ENCODE measurements at places on chromosomes 5 and 9.

GRCh38 chr5:36885149-36885548 lies 8.6 kb downstream of the NIPBL start:
- DNase-seq = no peak

GRCh38 chr5:154193701-154194121 lies 3.2 kb downstream of the GALNT10 start:
- DNase-seq = no peak

- DNase-seq = no peak
These were observed 1791.1 kb downstream of the MAT2B start for GRCh38 chr5:165296401-165297130.

GRCh38 chr5:59116231-59116865 lies 533.5 kb downstream of the RAB3C start:
- no peak for DNase-seq
